ENCODE measurements at places on chromosomes 6 and 20.

DNA sequence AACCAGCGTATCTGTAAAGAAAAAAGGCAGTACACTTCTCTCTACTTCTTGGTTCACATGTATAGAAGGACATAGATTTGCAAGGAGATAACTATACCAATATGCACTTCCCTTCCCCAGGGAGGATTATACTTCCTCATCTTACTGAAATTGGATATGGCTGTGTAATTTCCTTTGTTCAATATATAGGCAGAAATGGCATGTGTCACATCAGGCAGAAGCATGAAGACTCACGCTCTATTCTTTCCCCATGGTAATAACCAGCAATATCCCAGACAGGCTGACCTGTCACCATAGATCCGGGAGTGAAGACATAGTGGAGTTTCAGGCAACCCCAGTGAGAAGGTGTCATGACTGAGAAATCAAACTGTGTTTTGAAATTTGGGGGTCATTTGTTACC is 518.3 kb downstream of the KIF16B start:
- DNase-seq = no peak

DNA sequence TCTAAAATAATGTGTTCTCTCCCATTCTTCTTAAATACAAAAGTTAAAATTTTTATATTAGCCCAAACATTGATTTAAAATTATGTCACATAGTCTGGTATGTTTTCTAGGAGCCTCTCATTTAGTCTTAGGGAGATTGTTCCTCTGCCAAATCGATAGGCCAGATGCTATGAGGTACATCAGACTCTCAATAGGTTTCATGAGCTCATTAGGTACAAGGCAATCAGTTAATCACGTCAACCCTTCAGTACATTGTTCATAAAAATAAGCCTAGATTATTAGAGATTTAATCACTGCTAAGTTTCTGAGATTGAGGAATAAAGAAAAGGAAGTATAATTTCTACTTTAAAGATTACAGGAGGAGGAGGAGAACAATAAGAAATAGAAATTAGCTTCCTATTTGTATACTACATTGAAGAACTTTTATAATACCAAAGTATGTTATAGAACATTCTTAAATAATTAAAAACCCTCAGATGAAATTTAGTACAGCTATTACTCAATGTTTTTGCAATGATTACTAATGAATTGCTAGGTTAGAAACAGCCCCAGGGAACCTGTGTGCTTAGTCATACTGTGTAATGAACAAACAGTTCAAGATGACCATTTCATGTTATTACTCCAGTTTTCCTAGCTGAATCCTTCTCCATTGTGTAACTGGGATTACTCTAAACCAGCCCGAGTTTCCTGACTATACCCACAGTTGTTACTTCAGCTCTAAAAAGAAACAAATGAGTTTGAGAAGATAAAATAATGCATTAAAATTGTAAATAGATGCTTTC is 117.0 kb downstream of the BMP5 start:
- DNase-seq = no peak

- DNase-seq = no peak
Observed at GRCh38 chr6:119034827-119035458, 43.5 kb downstream of the FAM184A start.

DNA sequence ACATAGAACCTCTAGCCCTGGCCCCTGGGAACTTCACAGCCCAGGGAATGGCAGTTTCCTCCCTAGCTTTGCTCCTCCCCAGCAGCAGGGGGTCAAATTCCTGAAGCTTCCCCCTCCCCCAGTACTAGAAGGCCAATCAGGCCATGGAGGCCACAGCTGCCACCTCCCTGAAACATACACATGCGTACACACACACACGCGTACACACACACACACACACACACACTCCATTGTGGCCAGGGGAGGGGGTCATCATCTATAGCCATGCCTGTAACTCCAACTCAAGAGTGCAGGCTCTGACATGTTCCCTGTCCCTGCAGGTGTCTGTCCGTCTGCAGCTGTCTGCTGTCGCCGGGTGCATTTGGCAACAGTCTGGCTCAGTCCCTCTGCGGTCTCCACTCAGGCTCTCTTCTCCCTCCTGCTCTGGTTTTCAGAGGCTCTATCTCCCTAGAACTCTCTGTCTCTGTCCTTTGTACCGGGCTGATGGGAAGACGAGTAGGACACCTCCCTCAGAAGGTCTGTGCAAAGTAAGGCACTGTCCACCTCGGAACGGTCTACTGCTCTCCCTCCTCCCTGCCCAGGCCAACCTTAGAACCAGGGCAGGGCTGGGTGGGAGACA is 1.4 kb downstream of the LRFN2 start:
- no peak for DNase-seq

GRCh38 chr6:127481111-127481510 is 21.9 kb upstream of the KIAA0408 start:
- DNase-seq = no peak

DNA sequence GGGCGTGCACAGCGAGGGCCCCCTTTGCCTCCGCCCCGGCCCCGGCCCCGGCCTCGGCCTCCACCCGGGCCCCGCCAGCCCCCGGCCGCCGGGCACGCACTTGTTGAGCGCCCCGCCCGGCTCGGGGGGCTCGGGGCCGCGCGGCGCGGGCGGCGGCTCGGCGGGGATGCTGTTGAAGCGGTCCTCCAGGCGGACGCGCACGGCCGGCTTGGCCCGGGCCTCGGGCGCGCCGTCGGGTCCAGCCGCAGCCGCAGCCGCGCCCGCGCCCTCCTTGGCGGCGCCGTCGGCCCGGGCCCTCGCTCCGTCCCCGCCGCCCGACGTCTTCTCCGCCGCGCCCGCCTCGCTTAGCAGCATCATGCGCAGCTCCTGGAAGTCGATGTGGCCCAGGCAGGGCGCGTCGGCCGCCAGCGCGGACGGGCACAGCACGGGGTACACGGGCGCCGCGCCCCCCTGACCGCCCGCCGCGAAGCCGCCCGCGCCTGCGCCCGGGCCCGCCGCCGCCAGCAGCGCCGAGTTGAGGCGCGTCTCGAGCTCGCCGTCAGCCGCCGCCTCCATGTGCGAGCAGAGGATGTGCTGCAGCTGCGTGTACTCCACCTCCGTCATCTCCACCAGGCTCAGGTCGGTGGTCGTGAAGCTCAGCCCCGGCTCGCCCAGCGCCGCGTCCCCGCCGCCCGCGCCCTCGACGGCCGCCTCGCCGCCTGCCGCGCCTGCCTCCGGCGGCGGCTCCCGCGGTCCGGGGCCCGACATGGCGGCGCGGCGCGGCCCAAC is 514 bp downstream of the TCFL5 start:
- DNase-seq = no peak

Data from KG1 (cell line).